T-helper 22 cell (primary cell): ENCODE measurements at places on chromosomes 6 and 20.

- DNase-seq: no peak
These were observed 11.8 kb downstream of the TMEM14B start for GRCh38 chr6:10759312-10759839.

- no peak for DNase-seq
These were observed 16.9 kb upstream of the PBOV1 start for GRCh38 chr6:138235205-138235604.

GRCh38 chr6:159934181-159934580, 34.7 kb upstream of the IGF2R start:
- no peak for DNase-seq

DNA sequence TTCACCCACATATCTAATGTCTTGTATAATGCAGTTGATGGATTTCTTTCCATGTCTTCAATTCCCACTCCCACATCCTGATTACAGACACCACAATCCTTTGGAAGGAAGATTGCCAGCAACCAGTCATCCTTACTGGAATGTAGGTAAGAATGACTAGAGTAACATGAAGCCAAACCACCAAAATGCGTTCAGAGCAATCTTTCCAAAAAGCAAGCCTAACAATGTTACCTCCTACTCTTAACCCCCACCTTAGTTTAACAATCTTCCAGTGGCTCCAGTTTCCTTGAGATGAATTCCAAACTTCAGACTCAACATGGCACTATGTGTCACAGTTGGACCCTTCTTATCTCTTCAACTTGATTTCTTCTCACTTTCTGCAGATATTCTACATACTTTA, 685.6 kb downstream of the DOK5 start:
- DNase-seq: no peak

- no peak for DNase-seq
These were observed 555.5 kb downstream of the UTRN start for GRCh38 chr6:144840619-144841018.

DNA sequence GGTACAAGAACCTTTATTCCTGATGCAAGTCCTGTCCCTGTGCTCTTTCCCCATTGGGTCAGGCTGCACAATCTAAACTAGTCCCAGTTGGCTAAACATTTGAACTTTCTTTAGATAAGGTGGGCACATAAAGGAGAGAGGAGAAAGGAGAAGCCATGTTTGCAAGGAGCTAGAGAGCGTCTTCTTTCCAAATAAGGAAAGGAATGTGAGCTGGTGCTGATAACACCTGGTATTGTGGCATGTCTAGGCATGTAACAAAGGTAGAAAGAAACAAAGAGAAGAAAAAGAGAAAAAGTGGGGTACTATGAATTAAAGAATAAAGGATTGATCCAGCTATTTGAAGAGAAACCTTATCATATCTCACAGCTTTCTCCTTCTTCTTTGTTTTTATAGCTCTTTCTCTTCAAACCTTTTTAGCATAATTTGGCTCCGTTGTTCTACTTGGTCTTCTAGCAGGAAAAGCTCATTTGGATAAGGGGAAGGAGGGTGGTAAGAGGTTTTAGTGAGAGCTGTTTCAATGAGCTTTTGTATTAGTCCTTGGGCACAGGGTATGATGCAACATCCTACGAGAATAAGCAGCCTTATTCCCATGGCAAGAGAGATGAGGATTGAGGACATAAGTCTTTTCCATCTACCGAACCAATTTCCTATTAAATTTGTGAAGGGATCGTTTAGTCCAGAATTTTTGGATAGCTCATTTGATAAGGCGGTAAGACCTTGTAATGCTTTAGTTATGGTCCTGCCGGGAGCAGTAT, 415.5 kb upstream of the MAN1A1 start:
- DNase-seq: no peak

GRCh38 chr6:107638493-107638892, 148.6 kb downstream of the SOBP start:
- DNase-seq: no peak

DNA sequence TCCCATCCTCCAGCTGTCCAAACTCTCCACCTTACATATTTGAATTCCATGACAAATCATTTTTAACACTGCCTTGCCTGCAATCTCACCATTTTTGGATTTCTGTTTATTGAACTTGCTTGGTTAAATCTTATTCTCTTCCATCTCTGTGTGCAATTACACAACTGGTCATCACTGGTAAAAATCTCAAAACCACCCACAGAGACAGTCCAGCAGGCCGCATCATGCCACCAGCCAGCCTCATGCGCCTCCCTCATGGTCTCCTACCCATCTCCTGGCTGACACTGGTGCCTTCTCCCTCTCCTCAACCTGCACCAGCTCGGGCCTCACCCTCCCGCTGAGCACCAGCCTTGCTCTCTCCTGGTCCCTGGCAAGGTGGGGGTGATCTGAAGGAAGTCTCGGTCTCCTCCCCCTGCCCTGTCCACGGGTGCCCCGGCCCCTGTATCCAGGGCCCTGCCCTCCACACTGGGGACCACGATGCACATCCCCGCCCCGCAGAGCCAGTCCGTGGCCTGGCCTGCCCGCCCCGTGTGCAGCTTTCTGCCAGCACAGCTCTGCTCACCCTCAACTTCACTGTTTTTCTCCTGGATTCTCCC, 92.0 kb downstream of the THBS2 start:
- DNase-seq: no peak

GRCh38 chr6:160730911-160731310, 28.9 kb downstream of the PLG start:
- no peak for DNase-seq

DNA sequence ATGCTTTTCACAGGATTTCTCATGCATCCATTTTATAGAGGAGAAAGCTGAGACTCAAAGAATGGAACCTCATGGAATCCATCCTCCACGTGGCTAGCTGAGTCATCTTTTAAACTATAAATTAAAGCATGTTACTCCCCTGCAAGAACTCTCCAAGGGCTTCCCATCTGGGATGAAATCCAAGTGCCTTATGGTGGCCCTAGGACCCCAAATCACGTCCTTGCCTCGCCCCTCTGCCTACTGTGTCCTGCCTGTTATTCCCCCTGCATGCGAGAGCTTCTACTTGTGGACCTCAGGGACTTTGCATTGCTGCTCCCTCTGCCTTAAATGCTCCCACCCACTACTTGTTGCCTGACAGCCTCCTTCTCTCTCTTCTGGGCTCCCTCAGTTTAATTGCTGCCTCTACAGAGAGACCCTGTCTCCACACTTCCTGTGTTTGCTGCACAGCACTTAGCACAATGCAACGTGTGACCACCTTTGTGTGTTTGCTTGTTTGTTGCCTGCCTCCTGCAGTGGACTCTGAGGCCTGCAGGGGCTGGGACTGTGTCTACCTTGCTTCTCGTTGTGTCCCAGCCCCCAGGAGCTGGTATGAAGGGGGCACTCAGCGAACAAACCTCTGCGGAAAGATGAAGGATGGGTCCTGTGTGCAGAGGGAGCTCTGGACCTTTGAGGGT, 39.4 kb downstream of the TOX2 start:
- DNase-seq: no peak

GRCh38 chr6:63816982-63817436, 181.4 kb downstream of the PHF3 start:
- DNase-seq: no peak

- DNase-seq: no peak
These were observed 411 bp downstream of the DSN1 start for GRCh38 chr20:36773107-36773596.

GRCh38 chr20:50284811-50285375, 94.3 kb downstream of the CEBPB start:
- no peak for DNase-seq

- no peak for DNase-seq
These were observed 7.6 kb downstream of the USP45 start for GRCh38 chr6:99507648-99508047.

GRCh38 chr6:157861814-157862213, 38.8 kb downstream of the SNX9 start:
- no peak for DNase-seq

DNA sequence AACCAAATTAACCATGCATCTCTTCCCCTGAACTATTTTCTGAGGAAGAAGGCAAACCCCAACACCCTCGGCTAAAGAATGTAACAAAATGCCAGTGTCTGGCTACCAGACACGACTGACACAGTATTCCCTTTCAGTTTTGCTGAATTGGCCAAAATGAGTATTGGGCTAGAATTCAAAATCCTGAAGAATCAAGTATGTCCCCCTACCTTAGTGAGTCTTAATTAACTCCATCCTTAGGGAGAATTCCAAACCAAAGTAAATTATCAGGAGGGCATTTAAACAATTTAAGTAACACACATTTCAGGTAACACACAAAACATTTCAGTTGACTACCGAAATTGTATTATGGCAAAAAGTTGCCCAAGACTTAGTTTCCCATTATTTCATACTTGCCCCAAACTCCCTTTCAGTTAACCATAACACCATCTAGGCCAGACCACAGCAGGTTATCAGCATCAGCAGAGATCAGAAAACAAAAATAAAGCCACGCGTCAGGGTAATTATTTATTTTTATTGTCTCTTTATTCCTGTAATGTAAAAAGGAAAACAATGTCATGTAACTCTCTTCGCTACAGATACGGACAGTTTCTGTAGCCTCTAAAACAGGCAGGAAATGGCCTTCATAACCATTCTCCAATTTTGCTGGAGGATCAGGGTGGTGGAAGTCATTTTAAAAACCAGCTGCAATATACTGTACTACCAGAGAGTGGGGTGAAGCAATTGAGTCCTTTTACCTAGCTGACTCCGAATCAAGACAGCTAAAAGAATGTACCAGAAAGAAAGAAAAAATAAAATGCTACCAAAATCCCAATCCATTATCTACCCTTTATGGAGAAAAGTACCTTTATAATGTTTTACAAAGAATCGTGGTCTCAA, 1.9 kb downstream of the SNX5 start:
- no peak for DNase-seq

DNA sequence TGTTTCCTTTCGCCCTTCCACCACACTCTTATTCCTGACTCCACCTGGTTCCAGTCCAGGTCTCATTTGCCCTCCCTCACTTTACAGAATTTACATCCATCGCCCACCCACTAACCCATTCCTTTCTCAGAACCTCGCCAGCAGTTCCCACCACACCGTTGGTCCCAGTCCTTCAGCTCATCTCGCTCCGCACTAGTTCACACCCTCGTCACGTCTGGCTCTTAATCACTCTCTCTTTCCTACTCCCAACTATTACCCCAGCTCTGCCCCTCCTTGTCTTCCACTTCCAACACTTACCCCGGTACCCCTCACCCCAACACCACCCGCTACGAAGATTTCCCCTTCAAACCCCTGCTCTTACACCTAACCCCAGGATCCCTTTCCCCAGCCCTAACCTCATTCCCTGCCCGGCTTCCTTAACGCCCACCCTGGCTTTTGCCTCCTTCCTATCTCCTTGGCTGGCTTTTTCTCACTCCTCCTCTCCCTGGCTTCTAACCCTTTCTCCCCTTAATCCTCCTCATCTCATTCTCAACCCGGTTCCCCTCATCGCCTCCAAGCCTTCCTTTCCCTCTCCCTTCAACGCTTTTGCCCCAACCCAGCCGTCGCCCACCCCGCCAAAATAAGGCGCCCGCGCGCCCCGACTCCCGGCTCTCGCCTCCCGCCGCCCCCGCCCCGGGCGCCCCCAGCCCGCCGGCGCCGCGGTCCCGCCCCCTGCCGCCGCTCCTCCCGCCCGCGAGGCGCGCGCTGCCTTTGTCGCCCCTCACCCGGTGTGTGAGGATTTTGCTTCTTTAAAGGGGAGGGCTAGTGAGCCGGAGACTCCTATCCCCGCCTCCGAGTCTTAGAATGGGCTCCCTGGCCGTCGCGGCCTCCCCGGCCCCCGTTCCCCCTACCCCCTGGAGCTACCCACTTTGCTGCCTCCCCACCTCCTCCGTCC, 542 bp downstream of the USP49 start:
- DNase-seq: no peak

DNA sequence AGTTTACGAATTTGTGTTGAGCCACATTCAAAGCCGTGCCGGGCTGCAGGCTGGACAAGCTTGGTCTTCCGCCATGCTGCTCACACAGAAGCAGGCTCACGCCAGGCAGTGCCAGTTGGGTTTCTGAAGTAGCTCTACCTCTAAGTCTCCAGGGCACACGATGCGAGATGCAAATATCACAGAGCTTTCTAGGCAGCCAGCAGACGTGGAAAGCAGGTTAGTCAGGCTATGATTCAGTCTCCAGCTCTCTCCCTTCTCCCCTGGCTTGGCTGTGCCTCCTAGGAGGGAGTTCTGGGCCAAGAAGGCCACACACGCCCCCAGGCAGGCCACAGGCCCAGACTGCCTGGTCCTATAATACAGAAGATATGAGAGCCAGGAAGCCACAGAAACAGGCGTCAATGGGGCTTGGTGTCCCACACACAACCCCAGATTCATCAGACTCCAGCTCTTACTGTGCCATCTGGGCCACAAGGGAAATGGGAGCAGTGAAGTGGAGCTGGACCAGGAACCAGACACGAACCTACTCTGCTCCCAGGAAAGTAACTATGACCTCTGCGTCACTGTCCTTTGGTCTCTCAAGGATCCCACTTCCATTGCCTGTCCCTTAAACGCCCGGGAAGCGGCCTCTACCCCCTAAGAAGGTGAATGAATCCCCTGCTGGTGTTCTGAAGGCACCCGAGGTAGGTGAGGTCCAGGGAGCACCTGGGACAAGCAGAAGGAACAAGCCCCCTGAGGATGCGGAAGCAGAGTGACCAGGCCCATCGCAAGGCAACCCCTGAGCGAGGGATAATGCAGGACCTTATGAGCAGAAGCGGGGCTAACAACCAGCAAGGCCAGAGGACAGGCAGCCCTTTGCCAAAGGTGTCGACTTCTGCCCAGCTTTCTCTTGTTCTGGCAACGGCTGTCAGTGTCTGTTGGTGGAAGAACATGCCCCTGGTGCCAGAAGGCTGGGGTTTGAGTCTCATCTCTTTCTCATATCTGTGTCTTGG, 61.2 kb downstream of the GFOD1 start:
- no peak for DNase-seq

- no peak for DNase-seq
These were observed 24.9 kb upstream of the SLC2A12 start for GRCh38 chr6:134077301-134077700.

DNA sequence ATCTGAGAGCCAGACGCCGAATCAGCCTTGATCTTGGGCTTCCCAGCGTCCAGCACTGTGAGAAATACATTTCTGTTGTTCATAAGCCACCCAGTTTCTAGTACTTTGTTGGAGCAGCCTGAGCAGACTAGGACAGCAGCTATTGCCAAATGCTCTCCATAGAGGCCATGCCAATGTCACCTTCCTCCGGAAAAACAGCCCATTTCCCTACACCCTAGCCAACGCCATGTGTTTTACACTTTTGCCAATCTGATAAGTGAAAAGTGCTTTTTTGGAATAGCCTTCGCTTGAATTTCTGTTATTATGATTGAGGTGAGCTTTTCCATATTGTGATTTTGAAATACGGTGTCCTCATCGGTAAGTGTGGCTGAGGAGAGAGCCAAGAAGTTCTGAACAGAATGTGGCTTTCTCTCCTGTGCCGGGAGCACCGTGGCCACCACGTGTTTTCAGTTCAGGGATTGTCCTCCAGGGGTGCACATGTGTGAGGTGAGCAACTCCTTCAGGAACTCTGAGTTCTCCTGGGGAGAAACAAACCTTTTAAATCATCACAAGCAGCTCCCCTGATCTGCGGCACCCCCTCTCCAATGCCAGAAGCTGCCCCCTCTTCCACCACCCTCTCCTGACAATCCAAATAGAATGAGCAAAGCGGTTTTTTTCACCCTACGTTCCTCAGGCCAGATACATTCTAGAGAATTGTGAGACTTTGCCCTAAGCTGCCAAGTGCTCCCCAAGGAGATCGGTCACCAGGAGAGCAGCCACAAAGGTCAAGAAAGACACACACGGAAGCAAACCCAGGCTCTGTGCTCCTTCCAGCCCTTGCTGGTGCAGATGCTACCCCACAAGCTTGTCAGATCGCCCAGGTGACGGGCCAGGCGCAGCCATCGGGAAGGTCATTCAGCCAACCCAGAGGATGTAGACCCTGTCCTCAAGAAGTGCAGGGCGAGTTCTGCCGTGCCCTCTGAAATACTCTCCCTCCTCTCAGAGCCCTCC, 36.0 kb downstream of the TAF8 start:
- no peak for DNase-seq
